ENCODE measurements at places on chromosomes 2 and 18.

- peak; percentile 59 for DNase-seq
These were observed 97.9 kb upstream of the IL1R2 start for GRCh38 chr2:101893681-101894381.

GRCh38 chr2:31107591-31108300 is 30.5 kb downstream of the GALNT14 start:
- DNase-seq = peak; percentile 1

- DNase-seq = no peak
These were observed 550.6 kb upstream of the ACVR2A start for GRCh38 chr2:147293991-147294824.

DNA sequence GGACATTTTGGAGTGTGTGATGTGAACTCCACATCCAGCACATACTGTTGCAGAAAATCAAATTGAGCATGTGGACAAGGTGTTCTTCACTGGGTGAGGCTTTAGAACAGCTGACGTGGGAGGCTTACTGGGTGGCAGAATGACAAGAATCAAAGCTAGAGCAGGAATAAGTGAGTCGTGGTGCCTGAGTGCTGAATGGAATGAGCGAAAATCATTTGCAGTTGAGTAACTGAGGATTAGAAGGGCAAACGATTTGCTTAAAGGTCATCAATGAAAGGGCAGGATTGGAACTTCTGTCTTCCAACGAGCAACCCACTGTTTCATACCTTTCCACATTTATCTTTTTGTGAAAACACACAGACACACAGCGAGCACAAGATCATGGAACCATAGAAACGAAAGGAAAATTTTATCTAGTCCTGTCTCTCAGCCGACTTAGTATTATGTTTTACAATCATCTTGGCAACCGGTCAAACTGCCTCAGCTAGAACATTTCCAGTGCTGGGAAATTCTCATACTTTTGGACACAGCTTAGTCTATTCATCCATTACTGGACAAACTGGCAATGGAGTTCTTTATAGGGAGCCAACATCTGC is 7.2 kb upstream of the DAW1 start:
- DNase-seq = peak; percentile 93

DNA sequence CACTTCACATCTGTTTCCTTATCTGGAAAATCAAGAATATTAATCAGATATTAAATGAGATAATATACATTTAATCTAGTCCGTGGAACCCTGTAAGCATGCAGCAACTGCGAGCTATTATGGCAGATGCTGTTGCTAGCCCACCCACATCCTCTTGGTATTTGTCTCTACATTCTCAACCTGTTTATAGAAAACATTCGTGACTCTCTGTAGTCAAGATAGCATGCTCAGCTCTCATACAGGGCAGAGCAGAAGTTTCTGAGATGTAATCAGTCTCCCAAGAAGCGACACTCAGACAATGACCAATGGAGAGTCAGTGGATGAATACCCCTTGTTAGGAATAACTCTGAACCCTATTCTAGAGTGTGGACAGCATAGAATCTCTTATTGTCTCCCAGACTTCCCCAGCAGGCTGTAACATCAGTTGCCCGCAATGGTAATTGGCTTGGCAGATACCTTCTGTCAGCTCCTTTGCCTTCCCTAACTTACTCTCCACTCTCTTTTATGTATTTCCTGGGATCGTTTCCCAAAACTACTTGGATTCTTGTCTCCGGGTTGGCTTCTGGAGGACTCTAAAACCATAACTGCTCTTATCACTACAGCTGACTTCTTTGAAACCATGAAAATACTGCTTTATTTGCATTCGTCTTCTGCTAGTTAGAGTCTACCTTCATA is 400.7 kb upstream of the TNP1 start:
- DNase-seq = no peak

GRCh38 chr2:150480971-150481830 is 6.3 kb downstream of the RND3 start:
- no peak for DNase-seq

- no peak for DNase-seq
These were observed 22.5 kb upstream of the NDUFV2 start for GRCh38 chr18:9079818-9080528.

DNA sequence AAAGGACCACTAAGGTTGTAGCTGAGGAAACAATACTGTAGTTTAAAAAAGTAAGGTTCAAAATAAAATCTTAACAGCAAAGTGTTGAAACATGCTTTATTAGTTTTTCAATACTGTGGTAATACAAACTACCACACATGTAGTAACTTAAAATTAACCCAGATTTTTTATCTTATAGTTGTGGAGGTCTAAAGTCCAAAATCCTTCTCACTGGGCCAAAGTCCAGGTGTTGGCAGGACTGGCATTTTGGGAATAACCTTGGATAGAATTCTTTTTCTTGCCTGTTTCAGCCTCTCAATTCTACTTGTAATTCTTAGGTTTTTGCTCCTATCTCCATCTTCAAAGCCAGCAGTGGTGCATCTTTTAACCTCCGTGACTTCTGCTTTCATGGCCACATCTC is 942.0 kb downstream of the TSN start:
- DNase-seq = no peak

DNA sequence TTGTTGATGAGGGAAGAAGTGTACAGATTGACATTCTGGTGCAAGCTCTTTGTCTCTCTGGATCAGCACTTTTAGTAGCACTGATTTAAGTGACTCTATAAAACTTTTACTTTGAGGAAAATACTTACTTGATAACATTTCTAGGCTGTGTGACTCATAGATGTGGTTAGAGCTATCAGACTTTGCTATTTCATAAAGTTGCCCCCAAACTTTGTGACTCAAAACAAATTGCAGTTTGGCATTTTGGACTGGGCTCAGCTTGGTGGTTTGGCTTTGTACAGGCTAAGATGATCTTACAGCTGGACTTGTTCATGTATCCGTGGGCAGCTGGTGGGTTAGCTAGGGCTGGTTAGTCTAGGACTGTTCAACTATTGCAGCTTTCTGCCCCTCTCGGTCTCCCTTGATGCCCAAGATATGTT is 42.1 kb upstream of the GLS start:
- DNase-seq = peak; percentile 75

- peak; percentile 64 for DNase-seq
These were observed 79.4 kb downstream of the TMEM182 start for GRCh38 chr2:102841107-102841840.

- no peak for DNase-seq
These were observed 781.1 kb upstream of the FSHR start for GRCh38 chr2:49935449-49935848.

- no peak for DNase-seq
These were observed 31.5 kb downstream of the COA5 start for GRCh38 chr2:98576666-98577312.

GRCh38 chr2:224711859-224712665 is 4.1 kb downstream of the CCDC195 start:
- DNase-seq = peak; percentile 24

DNA sequence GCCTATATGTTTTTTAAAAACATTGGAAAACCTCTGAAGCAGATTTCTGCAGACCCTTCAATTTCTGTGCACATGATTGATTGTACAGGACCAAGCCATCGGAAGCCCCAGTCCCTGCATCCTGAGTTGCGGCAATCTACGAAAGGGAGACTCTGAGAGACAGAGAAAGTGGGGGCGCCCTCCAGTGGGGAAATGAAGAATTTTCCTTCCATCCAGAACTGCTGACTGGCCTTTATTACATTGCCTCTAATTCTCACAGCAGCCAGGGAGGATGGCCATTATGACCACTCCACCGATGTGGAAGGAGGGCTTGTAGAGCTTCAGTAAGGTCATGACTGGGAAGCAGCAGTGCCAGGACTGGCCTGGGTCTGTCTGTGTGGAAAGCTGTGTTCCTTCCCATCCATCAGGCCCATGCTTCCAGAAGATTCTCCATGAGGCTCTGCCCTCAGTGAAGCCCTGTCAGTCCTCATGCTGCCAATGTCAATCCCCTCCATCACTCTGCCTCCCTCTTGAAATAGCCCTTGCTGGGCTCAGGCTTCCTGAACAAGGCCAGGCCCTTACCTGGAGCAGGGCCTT is 20.0 kb upstream of the RESP18 start:
- DNase-seq = peak; percentile 71

GRCh38 chr18:3985020-3985419 is 470.1 kb downstream of the DLGAP1 start:
- no peak for DNase-seq

DNA sequence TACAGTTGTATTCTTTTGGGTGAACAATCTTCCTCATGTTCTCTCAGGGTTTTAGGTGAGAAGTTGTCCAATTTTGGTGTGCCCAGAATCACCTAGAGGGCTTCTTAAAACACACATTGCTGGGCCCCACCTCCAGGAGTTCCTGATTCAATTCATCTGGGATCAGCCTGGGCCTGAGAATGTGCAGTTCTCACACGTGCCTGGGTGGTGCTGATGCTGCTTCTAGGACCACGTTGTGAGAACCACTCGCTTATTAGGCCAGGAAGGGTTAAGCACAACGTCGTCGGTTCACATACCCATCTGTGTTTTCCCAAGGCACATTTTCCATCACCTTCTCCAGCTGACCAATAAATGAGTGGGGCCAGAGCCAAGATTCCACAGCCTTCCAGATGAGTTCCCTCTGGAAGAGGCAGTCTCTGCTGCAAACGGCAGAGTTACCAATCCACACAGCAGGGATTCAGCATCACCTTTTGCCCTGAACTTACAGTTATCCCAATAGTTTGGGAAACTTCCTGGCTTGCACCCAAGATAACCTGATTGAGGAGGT is 277.7 kb upstream of the HNRNPA3 start:
- DNase-seq = no peak

- DNase-seq = no peak
These were observed 4.1 kb downstream of the RNPEPL1 start for GRCh38 chr2:240572141-240573031.

DNA sequence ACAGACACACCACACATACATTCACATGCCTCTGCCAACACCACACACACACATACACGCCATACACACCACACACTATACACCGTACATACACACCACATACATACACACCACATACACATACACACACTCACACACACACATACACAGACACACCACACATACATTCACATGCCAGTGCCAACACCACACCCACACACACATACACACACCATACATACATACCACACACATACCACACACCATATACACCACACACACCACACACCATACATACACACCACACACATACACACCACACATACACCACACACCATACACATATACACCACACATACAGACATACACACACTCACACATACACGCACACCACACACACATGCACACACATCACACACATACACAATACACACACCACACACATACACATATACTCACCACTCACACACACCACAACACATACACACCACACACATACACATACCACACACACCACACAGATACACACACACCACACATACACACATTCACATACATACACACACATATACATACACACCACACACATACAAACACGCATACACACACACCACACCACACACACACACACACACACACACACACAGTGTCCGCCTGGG is 37.2 kb downstream of the MCFD2 start:
- no peak for DNase-seq

GRCh38 chr2:96225016-96225533 is 16.4 kb upstream of the STARD7 start:
- DNase-seq = no peak

All from cardiac fibroblast (primary cell).